Activated CD4-positive, alpha-beta T cell treated with anti-CD3 and anti-CD28 coated beads for 48 hours (primary cell): ENCODE measurements at places on chromosomes 3 and 15.

GRCh38 chr3:71636482-71636881, 53.0 kb upstream of the FOXP1 start:
- DNase-seq, result no peak

DNA sequence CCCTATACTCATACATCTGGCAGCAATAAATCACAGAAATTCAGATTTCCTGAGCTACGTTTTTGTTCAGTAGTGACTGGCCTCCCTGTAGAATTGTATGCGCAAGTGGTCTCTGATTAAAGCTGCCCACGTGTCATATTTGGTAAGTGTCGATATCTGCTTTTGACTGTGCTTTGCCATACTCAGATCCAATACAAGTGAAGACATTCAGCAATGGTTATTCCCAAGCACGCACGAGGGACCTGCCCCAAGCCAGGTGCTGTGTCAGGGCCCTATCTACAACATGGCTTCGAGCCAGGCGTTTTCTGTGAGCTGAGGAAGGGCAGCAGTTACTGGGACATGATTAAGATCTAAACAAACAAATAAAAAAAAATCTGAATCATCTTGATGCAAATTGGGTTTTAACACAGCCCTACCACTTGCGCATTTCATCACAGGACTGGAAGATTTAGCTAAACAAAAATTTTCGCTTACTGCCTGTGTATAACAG, 47.2 kb upstream of the ICE2 start:
- no peak for DNase-seq

DNA sequence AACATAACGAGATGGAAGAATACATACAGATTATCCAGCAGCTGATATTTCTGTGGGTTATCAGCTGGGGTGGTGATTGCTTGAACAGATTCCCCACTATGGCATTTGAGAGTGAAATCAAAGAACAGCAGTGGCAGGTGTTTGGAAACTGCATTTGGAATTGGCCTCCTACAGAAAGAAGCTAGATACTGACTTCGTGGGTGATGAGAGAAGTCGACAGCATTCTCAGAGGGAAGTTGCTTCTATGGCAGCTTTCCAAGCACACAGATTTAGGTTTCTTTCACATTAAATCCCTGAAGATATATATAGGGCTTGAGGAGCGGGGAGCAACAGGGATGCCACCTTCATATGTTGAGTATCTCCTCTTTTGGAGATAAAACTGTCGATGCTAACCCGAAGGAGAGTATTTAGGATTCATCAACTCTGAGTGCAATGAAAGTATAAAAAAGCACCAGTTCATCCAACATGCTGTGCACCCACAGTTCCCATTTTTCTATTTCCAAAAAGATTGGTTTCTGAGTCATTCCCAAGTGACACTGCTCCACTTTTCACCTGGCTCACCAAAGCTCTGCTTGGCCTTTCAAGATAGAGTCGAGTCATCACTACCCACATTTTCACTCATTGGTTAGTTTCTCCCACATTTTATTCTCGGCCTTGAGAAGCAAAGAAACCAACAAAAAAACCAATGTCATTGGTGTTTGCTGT, 579.8 kb upstream of the SUCLG2 start:
- DNase-seq, result no peak

DNA sequence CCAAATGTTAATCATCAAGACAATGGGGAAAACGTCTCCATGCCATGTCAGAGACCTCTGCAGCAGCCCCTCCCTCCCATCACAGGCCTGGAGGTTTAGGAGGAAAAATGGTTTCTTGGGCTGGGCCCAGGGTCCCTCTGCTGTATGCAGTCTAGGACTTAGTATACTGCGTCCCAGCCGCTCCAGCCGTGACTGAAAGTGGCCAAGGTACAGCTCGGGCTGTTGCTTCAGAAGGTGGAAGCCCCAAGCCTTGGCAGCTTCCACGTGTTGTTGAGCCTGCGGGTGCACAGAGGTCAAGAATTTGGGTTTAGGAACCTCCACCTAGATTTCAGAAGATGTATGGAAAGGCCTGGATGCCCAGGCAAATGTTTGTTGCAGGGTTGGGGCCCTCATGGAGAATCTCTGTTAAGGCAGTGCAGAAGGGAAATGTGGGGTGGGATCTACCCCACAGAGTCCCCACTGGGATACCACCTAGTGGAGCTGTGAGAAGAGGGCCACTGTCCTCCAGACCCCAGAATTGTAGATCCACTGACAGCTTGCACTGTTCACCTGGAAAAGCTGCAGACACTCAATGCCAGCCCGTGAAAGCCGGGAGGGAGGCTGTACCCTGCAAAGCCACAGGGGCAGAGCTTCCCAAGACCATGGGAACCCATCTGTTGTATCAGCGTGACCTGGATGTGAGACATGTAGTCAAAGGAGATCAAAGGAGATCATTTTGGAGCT, 25.0 kb downstream of the NECTIN3 start:
- no peak for DNase-seq

- no peak for DNase-seq
Measured at GRCh38 chr3:25687742-25688141, 23.0 kb upstream of the TOP2B start.

DNA sequence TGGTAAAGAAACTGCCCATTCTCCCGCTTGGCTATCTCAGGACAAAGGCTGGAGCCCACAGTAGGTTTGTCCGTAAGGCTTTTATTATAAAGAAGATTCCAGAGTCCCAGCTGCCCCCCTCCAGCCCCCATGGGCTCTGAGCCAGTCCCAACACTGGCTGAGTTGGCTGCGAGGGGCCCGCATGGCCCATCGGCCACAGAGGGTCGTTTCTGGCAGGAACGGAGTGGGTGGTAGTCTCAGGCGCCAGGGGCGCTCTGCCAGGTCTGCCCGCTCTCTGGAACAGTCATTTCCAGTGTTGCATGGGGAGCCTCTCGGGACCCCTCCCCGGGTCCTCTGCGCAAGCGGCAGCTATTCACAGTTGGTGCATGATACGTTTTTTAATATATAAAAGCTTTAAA, 12.2 kb downstream of the H1-8 start:
- no peak for DNase-seq

GRCh38 chr15:51299187-51300015, 39.0 kb downstream of the CYP19A1 start:
- DNase-seq, result no peak

DNA sequence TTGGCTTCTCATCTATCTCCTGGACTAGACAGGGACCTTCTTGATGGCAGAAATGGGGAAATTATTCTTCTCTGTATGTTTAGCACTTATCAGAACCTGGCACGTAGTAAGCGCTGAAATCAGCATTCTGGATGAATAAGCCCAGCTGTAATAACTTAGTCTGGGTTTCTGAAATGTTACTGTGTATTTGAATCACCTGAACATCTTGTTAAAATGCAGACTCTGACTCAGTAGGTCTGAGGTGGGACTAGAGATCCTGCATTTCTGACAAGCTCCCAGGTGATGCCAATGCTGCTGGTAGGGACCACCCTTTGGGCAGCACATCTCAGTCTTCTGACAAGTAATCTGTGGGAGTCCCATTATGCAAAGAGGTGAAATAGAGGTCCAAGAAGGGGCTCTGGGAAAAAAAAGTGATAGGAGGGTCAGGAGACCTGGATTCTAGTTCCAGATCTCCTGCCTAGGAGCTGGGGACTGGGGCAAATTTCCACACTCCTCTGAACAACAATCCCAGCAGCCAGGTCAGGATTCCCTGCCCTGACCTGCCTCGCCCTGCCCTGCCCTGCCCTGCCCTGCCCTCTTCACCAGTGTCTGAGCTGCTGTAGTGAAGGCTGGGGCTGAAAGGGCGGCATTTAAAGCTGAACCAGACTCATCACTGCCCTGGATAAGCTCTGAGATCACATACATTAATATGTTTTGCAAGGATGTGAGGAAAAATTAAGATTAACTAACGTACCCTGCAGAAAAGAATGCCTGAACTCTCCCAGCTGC, 17.2 kb upstream of the SLC6A11 start:
- DNase-seq, result no peak

- peak; percentile 60 for DNase-seq
Measured at GRCh38 chr3:16305111-16305541, 40.1 kb downstream of the OXNAD1 start.

DNA sequence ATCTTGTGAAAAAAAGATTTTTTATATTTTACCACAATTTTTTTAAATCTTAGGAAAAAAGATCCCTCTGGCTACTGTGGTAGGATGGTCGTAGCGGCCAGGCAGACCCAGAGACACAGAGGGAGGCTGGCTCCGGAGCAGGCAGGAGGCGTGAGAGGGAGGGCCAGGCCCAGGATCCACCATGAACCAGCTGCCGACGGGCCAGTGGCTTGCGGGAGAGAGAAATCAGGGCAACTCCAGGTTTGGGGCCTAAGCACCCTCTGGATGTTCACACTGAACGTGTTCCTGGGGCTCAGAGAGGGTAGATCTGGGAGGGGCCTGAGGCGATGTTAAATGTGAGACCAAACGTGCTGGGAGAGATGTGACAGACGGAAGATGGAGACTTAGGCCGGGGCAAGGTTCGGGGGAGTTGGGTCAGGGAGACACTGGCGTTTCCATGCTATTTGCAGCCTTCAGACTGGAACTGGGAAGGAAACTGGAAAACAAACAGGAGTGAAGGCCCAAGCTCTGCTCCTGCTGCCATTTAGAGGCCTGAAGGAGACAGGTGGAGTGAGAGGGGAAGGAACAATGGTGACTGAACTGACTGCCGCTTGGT, 1.6 kb upstream of the VILL start:
- no peak for DNase-seq

GRCh38 chr3:119630128-119630879, 30.1 kb downstream of the POPDC2 start:
- no peak for DNase-seq

GRCh38 chr3:63980830-63981498, 42.3 kb downstream of the PSMD6 start:
- DNase-seq, result no peak

DNA sequence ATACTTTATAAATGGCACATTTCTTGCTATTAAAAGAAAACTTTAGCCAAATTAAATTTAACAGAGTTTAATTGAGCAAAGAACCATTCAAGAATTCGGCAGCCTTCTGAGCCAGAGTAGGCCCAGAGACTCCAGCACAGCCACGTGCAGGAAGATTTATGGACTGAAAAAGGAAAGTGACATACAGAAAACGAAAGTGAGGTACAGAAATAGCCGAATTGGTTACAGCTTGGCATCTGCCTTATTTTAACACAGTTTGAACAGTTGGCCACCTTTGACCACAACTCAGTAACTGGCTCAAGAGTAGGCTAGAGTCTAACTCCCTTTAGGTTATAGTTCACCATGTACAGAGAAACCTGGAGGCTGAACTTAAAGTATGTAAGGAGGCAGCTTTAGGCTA, 17.6 kb downstream of the CFAP44 start:
- no peak for DNase-seq

GRCh38 chr3:72078676-72079368, 293.9 kb upstream of the PROK2 start:
- no peak for DNase-seq

DNA sequence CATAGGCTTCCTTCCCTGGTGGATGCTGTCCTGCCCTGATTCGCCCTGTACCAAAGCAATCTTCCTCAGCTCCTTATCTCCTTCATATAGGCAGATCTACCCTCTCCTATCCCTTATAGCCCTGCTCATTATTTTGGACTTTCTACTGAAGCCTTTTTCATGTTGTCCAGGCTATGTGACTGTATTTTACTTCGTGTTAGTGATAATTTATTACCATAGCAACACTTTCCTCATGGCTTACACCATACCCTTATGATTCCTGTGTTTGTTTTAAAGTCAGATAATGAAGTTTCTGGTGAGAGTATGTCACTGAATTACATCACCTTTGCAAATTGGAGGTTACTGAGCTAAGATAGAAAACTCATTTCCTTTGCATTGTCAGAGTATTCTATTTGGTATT, 352.6 kb downstream of the NLGN1 start:
- no peak for DNase-seq

GRCh38 chr3:94115482-94115881, 52.6 kb downstream of the NSUN3 start:
- no peak for DNase-seq

- DNase-seq, result no peak
Measured at GRCh38 chr15:99562238-99562637, 3.5 kb upstream of the MEF2A start.

- DNase-seq, result no peak
Measured at GRCh38 chr3:191306428-191306827, 22.8 kb upstream of the CCDC50 start.

- DNase-seq, result no peak
Measured at GRCh38 chr3:148008591-148008990, 599.4 kb downstream of the ZIC1 start.

DNA sequence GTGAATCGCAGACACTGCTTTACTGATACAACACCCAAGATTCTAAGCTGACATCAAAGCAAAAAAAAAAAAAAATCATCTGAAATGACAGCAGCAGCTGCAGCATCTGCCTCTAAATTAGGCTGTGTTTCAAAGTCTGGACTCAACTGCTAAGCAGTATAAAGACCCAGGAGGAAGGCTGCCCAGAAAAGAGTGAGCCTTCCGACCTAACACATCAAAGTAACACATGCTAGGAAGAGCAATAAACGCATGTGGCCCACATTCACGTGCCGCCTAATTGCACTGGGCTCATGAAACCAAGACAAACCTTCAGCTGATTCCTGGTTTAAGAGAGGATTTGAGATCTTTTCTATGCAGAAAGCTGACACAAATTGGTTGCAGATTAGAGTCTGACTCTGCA, 317.1 kb downstream of the ZIC4 start:
- DNase-seq, result no peak

- no peak for DNase-seq
Measured at GRCh38 chr3:135905058-135905724, 60.3 kb upstream of the PPP2R3A start.

GRCh38 chr3:54067055-54067698, 55.2 kb upstream of the CACNA2D3 start:
- DNase-seq, result no peak

- no peak for DNase-seq
Measured at GRCh38 chr3:148238421-148238821, 459.3 kb upstream of the AGTR1 start.

- no peak for DNase-seq
Measured at GRCh38 chr3:49720855-49721595, 1.5 kb upstream of the AMIGO3 start.

DNA sequence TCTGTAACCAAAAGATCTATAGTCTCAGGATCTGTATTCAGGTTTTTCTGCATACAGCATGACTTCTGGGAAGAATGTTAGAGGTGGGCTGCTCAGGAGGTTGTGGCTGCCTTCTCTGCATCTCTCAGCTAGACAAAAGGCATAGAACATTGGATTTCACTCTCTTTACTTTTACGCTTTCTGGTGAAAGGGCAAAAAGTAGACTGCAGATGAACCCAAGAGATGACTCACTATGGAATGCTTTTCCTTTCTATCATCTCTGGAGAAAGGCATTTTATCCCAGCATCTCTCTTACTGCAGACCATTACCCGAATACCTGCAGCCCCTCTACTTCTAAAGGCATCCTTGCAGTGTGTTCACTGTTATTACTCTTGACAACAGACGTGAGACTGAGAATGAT, 222.2 kb downstream of the WNT5A start:
- DNase-seq, result no peak

GRCh38 chr3:127702151-127702578, 29.4 kb downstream of the ABTB1 start:
- no peak for DNase-seq

- DNase-seq, result no peak
Measured at GRCh38 chr15:75091814-75092213, 68.4 kb downstream of the PPCDC start.
